ENCODE measurements at places on chromosomes 1 and 21.

DNA sequence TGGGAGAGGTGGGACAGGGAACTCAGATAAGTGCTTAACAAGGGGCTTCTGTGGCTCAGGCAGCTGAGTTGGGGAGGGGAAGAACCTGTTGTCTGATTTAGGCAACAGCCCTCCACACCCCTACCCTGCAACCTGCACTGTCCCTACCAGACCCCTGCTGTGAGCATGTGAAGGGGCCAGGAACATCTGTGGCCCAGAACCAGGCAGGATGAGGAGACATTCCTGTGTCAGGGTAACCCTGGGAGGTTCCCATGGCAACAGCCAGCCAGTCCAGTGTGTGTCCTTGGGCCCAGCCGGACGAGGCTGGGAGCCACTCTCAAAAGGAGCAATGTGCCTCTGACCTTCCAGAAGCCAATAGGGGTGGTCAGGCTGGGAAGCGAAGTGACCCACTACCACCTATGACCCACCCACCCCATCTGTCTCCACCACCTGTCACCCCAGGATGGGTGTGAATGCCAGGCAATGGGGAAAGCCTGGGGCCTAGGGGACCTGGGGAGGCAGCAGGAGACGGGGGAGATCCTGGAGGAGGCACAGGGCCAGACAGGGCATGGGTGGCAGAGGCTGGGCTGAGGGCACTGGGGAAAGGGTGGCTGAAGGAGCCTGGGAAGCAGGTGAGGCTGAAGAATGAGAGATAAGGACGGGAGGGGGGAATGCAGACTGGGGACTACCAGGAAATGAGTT, 5.0 kb upstream of the PMVK start:
- no peak for DNase-seq

DNA sequence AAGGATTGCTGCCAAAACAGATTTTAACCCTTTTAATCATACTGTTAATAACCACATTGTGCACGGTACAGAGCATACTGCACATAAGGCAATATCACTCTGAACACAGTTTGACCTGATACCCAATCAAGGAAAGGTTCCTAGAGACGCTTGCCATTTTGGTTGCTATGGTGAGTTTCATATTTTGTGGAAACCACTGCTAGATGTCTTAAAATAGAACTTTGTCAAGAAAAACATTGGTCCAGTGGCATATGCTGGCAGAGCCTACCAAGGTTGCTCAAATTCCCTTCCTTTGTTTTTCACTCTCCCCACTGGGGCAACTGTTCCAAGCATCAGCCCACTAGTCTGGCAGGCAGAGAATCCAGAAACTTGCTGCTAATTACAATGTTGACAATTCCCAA, 114.8 kb upstream of the DPYD start:
- no peak for DNase-seq

DNA sequence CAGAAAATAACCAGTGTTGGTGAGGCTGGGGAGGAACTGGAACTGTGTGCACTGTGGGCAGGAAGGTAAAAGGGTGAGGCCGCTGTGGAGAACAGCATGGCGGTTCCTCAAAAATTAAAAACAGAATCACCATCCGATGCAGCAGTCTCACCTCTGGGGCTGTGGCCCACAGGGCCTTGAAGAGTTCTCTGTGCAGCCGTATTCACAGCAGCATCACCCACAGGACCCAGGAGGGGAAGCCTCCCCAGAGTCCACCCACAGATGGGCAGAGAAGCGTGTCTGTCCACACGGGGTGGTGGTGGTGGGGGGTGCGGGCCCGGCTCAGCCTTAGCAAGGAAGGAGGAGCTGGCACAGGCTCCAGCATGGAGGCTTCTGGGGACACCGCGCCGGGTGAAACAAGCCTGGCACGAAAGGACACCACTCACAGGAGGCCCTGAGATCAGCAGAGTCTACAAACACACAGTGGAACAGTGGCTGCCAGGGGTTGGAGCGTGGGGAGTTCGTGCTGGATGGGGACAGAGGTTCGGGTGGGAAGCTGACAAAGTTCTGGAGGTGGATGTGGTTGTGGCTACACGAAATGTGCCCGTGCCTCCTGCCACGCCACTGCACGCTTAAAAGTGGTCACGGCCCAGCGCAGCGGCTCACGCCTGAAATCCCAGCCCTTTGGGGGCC, 11.5 kb downstream of the MORN1 start:
- no peak for DNase-seq

GRCh38 chr1:240612811-240613210, 856 bp upstream of the GREM2 start:
- DNase-seq, result no peak

DNA sequence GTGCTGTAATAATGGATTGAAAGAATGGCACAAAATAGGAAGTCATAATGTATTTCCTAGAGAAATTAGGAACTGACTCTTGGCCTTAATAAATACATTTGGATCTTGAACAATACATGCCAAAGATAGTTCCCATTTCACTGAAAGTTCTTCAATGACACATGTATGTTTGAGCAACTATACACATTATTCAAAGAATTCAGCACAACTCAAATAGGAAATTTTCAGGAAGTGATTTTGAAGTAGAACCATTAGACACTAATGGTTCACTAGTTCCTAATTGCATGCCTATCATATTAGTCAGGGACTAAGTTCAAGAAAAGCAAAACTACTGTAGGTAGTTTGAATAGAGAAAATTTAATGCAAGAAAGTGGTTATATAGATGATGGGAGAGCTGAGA, 404.7 kb downstream of the LMO4 start:
- DNase-seq, result no peak

- DNase-seq, result no peak
Observed at GRCh38 chr1:160427625-160428024, 27.3 kb downstream of the VANGL2 start.

GRCh38 chr1:99745061-99745460, 21.4 kb downstream of the FRRS1 start:
- no peak for DNase-seq

GRCh38 chr1:81670286-81670685, 130.4 kb upstream of the ADGRL2 start:
- no peak for DNase-seq

DNA sequence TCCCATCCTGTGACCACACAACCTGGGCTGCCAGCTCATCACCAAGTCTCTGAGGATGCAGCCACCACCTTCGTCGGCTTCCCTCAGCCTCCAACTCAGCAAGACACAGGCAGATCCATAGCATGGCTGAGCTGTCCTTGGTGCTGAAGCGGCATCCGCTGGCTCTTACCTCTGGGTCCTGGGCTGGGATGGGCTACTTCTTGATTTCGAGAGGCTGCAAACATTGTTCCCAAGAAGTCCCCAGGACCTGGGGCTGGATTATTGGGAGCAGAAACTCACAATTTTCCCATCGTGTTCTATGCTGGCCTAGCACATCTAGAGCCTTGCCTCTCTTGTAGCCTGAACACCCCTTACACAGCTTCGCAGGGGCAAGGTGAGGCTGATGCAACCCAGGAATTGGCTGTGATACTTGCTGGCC, 24.9 kb upstream of the C1QA start:
- peak; percentile 76 for DNase-seq

- DNase-seq, result no peak
Observed at GRCh38 chr1:55041613-55042012, 2.3 kb downstream of the PCSK9 start.

- no peak for DNase-seq
Observed at GRCh38 chr1:203539831-203540546, 46.0 kb downstream of the OPTC start.

DNA sequence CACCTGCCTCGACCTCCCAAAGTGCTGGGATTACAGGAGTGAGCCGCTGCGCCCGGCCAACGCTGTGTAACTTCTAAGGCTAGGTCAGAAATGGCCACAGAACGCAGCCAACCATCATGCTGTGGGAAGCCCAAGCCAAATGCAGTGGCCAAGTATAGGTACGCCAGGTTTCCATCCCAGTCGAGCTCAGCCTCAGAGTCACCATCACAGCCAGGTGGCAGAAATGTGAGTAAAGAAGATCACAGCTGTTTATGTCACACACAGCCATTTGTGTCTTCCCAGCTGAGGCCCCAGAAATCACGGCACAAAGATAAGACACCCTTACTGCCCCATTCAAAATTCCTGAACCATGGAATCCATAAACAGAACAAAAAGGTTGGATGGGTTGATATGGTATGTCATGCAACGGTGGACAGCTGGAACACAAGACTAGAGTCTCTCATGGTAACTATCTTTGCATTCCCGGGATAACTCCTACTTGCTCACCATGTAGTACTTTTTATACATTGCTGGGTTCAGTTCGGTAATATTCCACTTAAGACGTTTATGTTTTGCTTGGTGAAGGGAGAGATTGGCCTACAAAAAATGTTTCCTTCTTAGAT, 84.3 kb downstream of the SLC45A1 start:
- DNase-seq, result no peak

- no peak for DNase-seq
Observed at GRCh38 chr1:2477791-2478499, 1.9 kb downstream of the PLCH2 start.

DNA sequence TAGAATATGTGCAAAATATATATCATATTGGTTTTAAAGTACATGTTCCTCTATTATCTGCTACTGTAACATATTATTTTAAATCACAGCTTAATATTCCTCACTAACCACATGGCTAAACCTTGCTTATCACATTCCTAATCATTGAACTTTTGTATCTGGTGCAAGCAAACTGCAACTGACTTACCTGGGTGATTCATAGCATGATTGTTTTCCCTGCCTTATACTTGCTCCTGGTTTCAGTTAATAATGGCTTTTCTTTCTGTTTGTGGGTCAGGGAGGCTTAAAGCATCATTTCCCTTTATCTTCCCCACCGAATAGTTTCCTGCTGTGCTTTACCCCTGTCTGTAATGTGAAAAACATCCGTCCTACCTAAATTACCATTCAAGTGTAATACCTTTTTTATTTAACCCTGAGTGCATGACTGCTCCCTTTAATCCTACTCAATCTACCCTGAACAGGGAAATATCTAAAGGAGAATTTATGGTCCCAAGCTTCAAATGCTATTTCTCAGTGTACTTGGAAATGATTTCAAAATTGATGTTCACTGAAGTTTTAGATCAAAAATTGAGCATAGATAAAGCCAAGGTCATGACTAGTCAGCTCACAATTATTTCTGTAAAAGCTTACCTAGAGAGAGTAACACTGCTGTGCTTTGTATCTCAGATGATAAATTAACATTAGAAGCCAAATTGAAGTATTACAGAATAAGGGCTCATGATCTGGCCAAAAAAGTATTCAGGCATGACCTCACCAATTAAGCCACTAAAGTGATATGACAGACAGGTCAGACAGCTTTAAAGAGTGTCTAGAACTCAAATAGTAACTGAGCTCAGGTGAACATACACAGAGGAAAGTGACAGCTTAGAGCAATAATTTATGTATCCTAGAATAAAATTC, 507.1 kb downstream of the BRINP3 start:
- no peak for DNase-seq

DNA sequence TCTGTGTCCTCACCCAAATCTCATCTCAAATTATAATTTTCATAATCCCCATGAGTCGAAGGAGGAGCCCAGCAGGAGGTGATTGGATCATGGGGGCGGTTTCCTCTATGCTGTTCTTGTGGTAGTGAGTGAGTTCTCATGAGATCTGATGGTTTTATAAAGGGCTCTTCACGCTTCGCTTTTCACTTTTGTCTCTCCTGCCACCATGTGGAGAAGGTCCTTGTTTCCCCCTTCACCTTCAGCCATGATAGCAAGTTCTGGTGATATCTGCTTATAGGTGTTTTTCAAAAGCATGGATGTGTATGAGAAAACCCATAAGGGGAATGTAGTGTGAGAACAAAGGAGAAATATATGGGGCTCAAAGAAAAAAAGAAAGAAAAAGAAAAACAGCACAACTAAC, 405.9 kb upstream of the RGS18 start:
- DNase-seq, result peak; percentile 7

All from NB4 (cell line).